Stomach (tissue), 19 donors: ENCODE measurements at places on chromosomes 6 and 20.

DNA sequence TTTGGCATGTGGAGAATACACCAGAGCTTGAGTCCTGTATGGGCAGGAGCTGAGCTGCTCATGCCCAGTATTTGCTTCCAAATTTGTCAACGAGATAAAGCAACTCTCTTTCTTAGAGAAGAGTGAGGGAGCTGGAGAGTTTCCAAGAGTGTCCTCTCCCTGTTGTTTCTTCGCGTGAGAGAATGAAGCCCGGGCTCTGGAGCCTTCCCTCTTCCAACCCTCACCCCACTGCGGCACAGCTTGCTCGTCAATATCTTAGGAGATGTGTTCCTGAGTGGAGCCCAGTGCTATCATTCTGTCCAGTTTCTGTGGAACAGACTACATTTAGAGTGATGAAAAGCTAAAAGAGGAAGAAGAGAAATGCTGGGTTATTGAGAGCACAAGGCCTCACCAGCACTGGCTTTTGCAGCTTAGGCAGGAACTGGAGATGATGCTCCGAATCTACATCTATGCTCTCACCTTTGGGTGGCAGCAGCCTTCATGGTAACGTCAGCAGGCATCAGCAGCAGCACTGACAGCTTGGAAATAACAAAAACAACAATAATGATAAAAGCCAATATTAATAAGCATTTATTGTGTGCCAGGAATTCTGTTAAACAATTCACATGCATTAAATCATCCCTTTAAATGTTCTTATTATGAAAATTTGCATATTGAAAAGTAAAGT lies 66.5 kb upstream of the TFB1M start:
- DNase-seq = no peak

DNA sequence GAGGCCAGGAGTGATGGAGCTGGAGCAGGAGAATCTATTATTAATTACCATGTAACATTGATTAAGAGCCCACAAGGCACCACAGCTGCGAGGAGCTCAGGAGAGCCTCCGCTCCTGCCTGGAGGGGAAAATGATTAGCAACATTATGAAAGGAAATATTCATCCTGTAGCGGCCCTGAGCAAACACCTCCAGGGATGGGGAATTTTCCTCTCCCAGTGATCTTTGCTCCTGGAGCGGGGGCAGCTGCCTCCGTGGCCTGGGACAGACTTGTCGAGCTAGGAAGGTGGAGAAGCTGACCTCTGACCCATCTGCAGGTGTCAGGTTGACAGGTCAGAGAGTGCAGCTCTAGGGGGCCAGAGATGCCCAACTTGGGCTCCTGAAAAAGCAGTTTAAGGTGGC lies 40.1 kb upstream of the SIRPA start:
- DNase-seq = no peak

DNA sequence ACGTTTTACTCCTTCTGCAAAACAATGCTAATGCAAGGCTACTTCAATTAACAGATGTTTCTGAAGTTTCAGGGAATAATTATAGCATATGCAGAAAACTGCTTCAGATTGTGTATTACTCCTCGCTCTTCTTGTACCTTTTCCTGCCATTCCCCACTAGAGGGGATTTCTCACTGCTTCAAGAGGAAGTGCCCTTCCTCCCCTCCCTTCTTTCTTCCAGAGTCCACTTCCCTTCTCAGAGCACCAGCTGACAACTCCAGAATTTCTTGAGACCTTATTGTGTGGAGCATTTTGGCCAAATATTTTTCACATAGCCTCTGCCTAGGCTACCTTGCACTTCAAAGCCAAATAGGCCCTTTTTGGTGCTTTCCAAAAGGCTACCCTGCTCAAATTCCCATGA lies 12.7 kb upstream of the MCUR1 start:
- DNase-seq = no peak

DNA sequence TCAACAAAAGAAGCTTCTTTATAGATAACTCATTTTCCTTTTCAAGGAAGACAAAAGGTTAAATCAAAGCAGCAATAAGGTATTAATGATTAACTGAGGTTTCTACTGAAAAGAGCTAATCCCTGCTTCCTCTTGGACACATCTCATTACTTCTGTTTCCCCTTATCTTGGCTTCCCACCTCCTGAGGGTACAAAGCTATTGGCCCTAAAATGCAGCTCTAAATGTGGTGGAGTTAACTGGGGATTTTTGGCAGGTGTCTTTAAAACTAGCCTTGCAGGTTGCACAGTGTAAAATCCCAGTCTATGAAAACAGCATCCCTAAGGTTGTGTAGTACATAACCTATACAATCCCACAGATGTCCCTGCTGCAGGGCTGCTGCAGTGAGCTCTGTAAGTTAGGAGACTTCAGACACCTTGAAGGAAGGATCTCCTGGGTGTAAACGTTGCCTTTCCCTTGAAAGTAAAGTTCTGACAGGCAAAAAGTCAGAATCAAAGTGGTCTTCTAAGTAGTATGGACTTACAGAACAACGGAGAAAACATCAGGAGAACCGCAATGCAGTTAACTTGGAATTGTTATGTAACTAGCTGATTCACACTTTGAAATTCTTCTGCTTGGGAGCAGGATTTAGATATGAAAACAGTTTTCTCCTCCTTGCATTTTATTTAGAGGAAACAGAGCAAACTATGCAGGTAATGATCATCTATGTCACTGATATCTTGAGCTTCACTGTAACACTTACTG lies 71.7 kb upstream of the TRAF3IP2 start:
- no peak for DNase-seq

GRCh38 chr6:105250533-105250932 lies 70.7 kb upstream of the POPDC3 start:
- peak; percentile 55 for DNase-seq
